ENCODE measurements at places on chromosomes 7 and 10. TPM values are rescaled to one million over a fixed set of nuclear protein-coding genes. Genes with fewer than 3 reads are reported as not detected.

The IGFBP3 gene
- total RNA-seq = 45.4 TPM

The MSANTD7 gene
- total RNA-seq = 5.6 TPM

The HOXA9 gene
- not detected for total RNA-seq

The ASB10 gene
- total RNA-seq = 41.4 TPM

The AEBP1 gene
- 13.6 TPM for total RNA-seq

DNA sequence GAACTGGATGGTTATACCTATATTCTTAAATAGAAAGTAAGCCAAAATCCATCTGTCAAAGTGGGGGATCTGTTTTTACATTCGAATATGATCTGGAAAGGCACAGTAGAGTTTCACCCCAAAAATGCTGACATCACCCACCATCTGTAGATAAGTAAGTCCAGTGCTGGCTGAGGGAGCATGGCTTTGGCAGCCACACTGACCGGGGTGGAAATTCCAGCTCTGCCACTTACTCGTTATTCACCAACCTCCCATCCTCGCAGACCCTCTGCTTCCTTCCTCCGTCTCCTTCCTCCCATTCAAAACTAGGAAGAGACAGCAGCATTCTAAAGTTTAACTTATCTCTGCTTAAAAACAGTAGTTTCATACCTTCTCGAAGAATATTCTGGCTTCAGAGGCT is 84.9 kb upstream of the GATA3 start:
- DNase-seq = peak; percentile 65

GRCh38 chr7:133517766-133518165 is 264.9 kb downstream of the EXOC4 start:
- no peak for DNase-seq

GRCh38 chr10:45561952-45562351 is 110.6 kb downstream of the ZFAND4 start:
- DNase-seq = no peak

DNA sequence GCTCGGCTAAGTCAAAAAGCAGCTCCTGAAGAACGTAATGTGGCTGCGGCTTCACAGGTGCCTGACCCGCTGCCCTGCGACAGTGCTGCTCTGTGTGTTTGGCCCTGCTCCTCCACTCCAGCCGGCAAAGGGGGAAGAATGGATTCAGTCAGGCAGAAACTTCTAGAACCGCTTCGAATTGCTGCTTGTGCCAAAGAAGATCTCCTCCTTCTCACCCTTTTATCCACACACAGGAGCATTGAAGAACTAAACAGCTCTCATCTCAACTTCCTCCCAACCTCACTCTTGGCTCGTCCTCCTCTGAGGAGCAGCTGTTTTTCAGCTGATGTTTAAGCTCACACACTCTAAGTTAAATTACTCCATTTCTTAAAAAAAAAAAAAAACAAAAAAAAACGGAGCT is 651.4 kb downstream of the INHBA start:
- no peak for DNase-seq

- no peak for DNase-seq
Measured at GRCh38 chr10:84254552-84255478, 10.0 kb downstream of the RGR start.

DNA sequence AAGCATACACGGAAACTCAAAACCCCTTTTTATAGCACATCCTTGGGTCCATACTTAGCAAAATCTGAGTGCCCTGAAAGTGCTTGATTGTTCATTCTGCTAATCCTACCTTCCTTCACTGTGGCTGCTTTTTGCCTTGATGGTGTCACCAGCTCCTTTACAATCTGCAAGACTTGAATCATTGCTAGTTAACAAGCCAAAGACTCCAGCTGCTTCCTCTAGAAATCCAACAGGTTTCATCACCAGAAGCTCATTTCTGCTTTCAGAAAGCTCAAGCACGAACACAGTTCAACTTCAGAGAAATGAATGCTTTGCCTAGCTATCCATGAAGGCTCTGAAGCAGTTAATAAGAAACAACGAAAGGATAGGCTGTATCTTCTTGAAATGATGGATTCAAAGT is 38.0 kb downstream of the USP6NL start:
- DNase-seq = no peak
